ENCODE measurements at places on chromosomes 2 and 18.

- DNase-seq, result no peak
Observed at GRCh38 chr2:224284134-224284946, 117.6 kb downstream of the FAM124B start.

- no peak for DNase-seq
Observed at GRCh38 chr2:177192788-177193187, 19.8 kb upstream of the HNRNPA3 start.

- no peak for DNase-seq
Observed at GRCh38 chr2:143282684-143283083, 153.5 kb downstream of the ARHGAP15 start.

GRCh38 chr2:161796192-161796591 is 172.0 kb downstream of the SLC4A10 start:
- DNase-seq, result no peak

DNA sequence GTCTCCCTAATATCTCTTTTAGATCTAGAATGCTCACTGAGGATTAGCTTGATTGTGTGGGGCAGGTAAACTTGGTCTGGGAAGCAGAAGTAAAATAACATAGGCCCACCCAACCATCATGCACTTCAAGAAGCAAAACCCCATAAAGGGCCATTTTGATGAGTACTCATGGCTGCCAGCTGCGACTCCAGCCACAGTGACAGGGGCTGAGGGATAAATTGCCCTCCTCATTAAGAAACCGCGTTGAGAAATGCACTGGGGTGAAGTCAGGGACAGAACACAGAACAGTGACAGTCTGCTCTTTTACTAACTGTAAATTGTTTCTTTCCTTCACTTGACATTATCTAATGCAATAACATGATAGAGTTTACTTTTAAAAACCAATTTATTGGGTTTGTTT is 60.2 kb downstream of the RND3 start:
- DNase-seq, result no peak

- DNase-seq, result no peak
Observed at GRCh38 chr2:215529271-215529670, 93.4 kb upstream of the FN1 start.

Data from ecto neural progenitor cell (in vitro differentiated cells).